GM19239 (cell line): ENCODE measurements at places on chromosomes 13 and 19.

GRCh38 chr19:6125571-6125989 is 9.9 kb upstream of the ACSBG2 start:
- peak; percentile 60 for DNase-seq

- DNase-seq = no peak
Observed at GRCh38 chr13:26021956-26022355, 29.9 kb downstream of the SHISA2 start.

- peak; percentile 52 for DNase-seq
Observed at GRCh38 chr19:49333811-49334288, 1.4 kb upstream of the CD37 start.

- DNase-seq = no peak
Observed at GRCh38 chr19:4083677-4084546, 17.2 kb upstream of the ZBTB7A start.

DNA sequence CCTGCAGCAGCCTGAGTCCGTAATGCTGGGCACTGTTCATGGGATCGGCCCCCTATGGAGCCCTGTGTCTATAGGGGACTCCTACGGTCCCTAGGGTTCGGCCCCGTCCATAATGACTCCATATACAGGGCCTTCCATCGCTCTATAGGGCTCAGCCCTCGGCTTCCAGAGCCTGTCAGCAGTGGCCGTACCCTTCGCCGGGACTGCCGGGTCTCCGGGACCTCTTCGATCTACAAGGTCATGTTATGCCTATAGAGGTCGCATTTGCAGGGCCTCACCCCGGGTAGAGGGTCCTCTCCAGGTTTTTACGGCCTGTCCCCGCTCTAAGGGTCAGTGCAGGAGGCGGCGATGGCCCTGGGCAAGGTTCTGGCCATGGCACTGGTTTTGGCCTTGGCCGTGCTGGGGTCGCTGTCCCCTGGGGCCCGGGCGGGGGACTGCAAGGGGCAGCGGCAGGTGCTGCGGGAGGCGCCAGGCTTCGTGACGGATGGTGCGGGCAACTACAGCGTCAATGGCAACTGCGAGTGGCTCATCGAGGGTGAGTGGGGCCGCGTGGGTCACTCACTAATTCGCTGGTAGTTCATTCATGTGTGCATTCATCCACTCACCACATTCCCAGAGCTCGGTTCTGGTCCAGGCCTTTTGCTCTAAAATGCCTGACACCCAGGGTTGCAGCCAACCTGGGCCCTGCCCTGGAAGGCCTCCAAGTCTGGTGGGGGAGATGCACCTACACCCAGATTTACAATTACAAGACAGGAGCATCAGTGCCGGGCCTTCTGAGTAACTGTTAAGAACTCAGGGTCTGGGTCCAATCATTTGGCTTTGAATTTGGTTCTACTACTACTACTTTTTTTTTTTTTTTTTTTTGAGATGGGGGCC is 699 bp downstream of the MEGF8 start:
- DNase-seq = no peak

DNA sequence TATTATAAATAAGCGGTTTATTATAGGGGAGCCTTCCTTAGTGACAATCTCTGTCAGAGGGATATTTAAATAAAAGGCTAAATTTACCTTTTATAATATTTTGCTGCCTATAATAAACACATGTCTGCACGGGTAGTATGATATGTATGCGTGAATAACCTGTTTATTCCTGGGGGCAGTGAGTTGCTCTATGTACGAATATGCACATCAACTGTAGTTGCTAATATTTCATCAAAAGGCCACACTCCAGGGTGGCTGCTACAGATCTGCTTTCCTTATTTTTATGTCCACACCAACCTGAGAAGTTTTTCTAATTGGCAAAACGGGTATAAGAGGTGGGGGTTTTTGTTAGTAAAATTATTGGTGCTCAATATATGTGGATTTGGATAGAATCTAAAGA is 192.0 kb downstream of the LHFPL6 start:
- DNase-seq = no peak

- no peak for DNase-seq
Observed at GRCh38 chr13:106475852-106476251, 59.6 kb downstream of the EFNB2 start.

DNA sequence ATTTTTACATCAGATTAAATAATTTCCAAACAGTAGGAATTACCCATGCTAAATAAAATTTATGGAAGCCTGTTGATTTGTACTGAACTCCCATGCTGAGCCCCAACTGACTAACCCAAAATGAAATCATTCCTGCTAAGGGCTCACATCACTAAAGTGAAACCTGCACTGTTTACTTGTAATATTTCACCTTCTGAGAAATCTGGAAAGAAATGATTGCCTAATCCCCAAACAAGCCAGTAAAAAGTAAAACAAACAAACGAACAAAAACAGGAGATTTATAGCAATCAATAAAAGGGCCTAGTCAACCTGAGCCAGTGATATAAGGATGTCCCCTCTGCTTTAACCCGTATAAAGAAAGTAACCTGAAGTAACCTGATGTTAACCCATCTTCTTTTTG is 1599.8 kb downstream of the OLFM4 start:
- no peak for DNase-seq

- no peak for DNase-seq
Observed at GRCh38 chr13:34696296-34696695, 245.8 kb upstream of the NBEA start.

DNA sequence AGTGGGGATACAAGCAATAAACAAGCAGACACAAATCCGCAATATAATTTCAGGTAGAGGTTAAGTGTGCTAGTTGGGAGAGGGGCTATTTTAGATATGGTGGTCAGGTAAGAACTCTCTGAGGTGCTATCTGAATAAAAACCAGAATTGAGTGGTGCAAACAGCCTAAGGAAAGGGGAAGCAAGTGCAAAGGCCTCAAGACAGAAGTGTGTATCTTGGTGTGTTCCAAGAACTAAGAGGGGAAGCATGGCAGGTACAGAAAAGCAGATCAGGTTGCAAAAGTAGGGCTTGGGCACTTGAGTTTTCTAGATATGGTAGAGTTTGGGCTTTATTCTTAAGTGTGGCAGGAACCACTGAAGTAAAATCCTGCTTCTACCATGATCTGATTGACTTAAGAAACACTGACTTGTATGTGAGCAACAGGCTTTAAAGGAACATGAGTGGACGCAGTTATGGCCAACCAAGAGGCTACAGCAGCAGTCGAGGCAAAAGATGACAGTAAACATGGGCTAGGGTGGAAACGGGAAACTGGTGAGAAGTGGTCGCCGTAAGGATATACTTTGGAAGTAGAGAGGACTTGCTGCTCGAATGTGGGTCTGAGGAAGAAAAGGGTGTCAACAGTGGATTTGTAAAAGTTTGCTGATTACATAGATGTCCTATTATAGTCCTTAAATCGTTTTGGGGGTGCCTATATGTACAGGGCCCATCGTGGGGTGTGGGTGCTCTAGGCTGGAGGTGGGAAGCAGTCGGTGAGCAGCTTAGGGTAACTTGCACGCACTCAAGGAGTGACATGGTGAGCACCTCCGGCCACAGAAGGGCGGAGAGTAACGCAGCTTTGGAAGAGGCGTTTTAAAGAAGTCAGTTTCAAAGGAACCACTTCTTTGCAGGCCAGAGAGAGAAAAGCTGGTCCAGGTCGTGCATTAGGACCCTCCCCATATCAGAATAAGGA is 677 bp downstream of the TGDS start:
- no peak for DNase-seq

- DNase-seq = no peak
Observed at GRCh38 chr13:113161433-113161832, 3.0 kb downstream of the PROZ start.

DNA sequence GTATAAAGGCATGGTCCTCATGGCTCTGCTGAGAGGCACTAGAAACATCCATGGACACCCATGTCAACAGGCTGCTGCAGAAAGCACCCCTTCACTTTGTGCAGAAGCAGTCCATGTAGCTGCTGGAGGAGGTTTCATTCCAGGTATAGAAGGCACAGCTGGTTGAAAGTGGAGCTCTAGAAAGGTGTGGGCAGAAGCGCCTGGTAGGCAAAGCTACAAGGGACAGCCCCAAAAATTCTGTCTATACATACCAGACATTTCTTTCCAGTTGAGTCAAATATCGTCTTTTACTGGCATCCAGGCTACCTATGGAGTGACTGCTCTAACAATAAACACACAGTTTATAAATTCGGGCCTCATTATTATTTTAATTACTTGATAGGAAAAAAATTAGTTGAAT is 129.3 kb downstream of the ENOX1 start:
- no peak for DNase-seq

DNA sequence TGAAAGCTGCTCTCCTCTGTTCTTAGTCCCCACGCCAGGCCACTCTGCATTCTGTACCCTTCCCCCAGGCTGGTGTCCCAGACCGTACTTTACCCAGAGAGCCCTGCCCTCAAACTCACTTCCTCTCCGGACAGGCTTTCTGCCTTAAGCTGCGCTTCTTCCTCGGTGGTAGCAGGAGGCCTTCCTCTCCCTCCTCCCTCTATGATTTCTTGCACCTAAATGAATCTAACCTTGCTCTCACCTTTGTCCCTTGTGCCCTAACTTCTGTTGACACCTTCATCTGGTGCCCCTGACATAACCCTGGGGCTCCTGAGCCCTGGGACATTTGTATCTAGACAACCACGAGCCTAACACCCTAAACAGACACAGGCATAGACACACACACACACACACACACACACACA is 29.6 kb upstream of the CEACAM21 start:
- DNase-seq = no peak

- DNase-seq = no peak
Observed at GRCh38 chr19:903266-903797, 9.7 kb downstream of the R3HDM4 start.

DNA sequence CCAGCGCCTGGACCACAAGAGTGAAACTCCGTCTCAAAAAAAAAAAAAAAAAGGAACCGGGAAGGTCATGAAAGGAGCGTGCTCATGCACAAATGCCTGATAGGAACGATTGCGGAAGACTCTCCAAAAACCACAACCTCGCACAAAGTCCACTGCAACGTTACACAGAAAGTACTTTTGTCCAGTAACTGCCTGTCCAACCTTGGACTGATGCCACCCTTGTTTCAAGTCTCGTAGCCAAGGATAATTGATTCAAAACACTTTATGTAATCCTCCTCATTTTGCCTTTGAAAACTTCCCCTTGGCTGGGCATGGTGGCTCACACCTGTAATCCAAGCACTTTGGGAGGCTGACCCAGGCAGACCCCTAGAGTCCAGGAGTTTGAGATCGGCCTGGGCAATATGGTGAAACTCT is 13.7 kb downstream of the LGALS7 start:
- DNase-seq = no peak

DNA sequence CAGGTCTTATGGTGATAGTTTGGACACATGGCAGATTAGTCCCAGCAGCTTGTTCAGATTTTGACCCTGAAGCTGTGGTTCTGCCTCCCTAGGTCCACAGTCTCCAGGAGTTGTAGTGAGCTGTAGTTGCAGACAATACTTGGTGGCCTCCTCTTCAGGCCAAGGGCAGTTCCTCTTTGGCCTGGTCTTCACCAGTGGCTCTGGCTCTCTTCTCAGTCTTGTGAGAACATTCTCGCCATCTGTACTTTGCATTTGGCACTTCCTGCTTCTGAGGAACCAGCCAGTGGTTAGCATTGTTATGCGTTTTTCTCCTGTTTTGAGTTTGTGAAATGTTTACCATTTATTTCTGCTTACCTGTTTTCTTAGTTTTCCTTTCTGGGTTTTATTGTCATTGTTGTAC is 40.7 kb downstream of the PCCA start:
- peak; percentile 22 for DNase-seq

DNA sequence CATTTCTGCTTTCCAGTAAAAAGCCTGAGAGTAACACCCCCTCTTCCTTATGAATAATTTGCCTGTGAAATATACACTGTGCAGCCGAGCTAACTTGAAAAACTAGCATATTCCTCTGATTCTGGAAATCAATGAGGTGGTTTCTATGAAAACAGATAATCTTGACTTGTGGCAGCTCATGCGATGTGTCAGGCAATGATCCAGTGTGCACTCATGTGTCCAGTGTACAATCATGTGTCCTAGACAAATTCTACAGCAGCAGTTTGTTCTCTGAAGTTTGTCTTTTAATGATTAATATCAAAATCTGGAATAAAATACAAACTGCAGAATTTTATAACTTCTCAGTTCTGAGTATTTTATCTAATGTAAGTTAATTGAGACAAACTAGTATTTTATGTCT is 2213.9 kb upstream of the PCDH20 start:
- DNase-seq = no peak

- peak; percentile 97 for DNase-seq
Observed at GRCh38 chr19:39824143-39825092, 9.5 kb downstream of the DYRK1B start.

DNA sequence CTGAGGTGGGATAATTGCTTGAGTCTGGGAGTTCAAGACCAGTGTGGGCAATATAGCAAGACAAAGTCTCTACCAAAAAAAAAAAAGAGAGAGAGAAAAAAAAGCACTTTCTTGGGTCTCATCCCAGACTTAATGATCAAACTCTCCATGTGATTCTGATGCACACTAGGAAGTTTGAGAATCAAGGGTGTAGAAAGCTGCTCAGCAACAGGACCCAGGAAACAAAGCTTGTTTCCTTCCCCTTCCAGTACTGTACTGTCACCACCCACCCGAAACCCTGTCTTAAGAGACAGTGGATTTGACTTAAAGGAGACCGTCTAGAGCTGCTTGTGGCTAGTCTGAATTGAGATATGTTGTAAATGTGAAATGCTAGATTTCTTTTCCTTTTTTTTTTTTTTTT is 5.8 kb downstream of the MISP3 start:
- DNase-seq = no peak

- DNase-seq = no peak
Observed at GRCh38 chr19:15251749-15252397, 19.6 kb upstream of the EPHX3 start.

DNA sequence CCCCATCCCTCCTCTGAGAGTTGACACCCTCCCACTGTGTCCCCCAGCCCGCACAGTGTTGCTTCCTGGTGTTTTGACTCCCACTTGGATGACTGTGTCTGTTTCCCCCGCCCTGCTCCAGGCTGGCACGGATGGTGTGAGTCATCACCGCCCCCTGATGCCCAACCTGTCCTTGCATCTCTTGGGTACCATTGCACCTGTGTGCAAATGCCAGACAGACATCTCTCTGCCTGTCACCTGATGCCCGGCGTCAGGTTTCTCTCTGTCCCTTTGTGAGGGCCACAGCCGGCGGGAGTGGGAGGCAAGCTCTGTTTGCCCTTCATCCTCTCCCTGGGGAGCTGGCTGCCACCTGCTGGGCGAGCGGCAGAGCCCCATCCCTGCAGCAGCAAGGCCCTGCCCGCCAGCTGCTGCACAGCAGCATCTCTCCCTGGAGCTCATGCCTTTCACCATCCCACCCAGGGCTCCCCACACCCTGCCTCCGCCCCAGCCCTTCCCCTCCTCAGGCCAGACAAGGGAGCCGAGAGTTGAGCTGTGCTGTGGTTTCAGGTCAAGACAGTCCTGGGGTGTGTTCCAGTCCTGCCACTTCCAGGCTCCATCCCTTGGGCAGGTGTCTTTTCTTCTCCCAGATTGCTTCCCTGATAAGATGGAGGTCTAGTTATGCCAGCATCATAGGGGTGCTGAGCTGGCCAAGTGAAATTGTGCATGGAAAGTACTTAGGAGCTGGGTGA is 29.7 kb downstream of the NKPD1 start:
- DNase-seq = no peak

DNA sequence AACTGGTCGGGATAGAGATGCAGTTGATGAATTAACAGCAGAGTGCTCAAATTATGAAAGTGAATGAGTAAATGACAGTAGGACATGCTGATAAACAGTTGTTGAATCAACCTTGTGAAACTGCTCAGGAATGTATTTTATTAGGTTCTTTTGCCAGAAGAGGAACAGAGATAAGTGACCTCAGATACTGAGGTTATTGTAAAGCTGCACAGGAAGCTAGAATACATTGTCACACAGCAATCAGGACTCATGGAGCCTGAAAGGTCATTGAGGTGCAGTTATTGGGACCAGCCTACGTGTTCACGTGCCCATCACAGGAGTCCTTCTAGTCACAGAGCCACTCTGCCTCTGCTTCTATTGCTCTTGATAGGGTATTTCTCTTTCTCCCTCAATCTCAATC is 47.5 kb upstream of the MED4 start:
- no peak for DNase-seq
